Suprapubic skin (tissue), 4 donors: ENCODE measurements at places on chromosomes 4 and X. TPM values are rescaled to one million over a fixed set of nuclear protein-coding genes. Genes with fewer than 3 reads are reported as not detected.

Gene ABLIM2
- 14.4 TPM for total RNA-seq

- DNase-seq: no peak
Observed at GRCh38 chr4:105569057-105569865, 16.8 kb downstream of the ARHGEF38 start.

Gene SUV39H1
- 9.6 TPM for total RNA-seq

DNA sequence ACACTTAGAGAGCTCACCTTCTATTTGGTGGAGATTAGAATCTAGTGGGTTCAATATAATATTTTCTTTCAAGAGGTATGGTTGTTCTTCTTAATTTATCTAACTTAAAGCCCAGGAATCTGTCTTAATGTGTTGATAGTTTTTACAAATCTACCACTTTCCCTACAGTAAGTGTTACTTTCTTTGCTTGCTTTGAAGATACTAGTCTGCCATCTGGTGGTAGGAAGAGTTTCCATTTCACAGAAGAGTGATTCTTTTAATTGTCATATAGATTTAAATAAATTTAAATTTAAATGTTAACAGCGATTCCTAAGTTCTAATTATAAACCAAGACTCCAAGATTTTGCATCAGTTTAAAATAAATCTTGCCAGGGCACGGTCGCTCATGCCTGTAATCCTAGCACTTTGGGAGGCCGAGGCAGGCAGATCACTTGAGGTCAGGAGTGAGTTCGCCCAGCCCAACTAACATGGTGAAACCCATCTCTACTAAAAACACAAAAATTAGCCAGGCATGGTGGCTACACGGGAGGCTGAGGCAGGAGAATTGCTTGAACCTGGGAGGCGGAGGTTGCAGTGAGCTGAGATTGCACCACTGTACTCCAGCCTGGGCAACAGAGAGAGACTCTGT is 43.5 kb downstream of the NUDT9 start:
- DNase-seq: no peak
